NCI-H2029 (cell line): ENCODE measurements at places on chromosomes 13 and 19.

- DNase-seq, result no peak
Measured at GRCh38 chr19:45299719-45300118, 23.0 kb downstream of the CKM start.

- DNase-seq, result no peak
Measured at GRCh38 chr19:3269916-3270671, 45.6 kb downstream of the CELF5 start.

DNA sequence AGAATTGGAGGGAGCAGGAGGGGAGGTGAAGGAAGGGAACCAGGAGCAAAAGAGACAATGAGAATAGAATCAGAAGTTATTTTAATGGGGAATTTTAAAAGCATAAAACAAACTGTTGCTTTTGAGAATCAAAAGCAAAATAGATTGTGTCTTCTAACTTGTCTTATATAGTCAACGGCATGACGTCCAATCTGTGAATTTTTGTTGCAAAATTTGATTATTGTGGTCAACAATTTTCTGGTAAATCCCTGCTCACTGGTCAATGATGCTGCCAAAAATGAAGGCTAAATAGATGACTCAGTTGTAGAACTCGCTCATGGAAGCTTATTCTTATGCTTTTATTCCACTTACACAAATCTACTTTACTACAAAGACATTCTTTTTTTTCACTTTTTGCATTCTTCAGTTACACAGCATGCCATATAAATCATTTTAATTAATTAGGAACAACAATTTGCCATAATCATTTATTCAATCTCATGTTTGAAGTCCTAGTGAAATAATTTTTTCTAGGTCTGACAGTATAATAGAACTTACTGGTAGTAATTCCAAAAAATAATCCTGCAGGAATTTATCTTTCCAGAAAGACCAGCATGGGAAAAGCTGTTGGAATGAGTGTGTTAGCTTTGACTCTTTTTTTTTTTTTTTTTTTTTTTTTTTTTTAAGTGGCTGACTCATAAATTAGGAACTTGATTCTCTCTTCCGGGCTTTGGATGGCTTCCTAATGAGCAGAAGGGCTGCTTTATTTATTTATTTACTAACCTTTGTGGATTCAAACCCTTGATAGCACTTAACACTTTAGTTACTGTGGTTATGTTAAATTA lies 256.9 kb downstream of the SPRY2 start:
- DNase-seq, result peak; percentile 61

DNA sequence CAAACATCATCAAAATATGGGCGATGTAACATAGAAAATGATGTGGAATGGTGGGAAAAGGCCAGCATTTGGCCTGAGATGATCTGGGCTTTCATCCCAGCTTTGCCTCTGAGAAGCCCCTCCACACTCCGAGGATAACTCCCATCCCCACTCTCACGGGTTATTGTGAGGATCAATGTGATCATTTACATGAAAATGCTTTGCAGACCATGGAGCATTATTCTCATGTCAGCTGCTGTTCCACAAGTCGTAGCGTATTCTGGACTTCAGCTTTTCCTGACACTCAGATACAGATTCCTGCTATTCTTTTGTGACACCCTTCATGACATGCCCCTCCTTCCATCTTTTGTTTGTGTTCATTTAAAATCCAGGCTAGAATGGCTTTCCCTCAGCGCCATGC lies 86.5 kb downstream of the NUFIP1 start:
- no peak for DNase-seq

GRCh38 chr19:3065675-3066357 lies 3.5 kb upstream of the TLE5 start:
- peak; percentile 63 for DNase-seq

GRCh38 chr13:44302940-44303575 lies 70.6 kb upstream of the SERP2 start:
- DNase-seq, result no peak
